ENCODE measurements at places on chromosomes 12 and 14.
A peak's percentile ranks its signal among the peaks of the same experiment; 100 is the strongest.

GRCh38 chr14:72709916-72710611, 183.8 kb downstream of the DPF3 start:
- no peak for DNase-seq

DNA sequence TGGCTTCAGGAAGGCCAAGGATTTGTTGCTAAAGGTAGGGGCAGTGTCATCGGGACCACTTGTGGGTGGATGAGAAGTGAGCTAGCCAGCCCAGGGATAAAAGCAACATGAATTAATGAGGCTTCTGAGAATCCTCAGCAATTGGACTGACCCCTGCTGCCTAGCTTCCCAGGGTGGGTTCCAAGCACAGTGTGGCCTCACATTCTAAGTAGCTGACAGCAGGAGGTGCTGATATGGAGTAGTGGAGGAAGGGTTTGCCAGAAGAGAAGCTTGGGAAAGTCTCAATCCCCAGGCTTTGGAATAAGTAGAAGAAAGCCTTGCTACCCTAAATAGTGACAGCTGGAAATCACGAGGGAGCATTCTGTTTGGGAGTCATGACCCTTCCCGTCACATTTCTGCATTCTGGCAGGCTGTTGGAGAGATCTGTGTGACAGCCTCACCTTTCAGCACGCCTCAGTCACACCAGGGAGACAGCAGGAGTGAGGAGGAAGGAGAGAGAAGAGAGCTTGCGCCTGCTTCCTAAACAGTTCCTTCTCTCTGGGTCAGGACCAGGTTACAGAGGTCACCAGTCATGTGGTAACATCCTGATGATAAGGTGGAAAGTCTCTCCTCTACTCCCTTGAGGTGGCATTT, 31.2 kb downstream of the DACT1 start:
- DNase-seq, result no peak

DNA sequence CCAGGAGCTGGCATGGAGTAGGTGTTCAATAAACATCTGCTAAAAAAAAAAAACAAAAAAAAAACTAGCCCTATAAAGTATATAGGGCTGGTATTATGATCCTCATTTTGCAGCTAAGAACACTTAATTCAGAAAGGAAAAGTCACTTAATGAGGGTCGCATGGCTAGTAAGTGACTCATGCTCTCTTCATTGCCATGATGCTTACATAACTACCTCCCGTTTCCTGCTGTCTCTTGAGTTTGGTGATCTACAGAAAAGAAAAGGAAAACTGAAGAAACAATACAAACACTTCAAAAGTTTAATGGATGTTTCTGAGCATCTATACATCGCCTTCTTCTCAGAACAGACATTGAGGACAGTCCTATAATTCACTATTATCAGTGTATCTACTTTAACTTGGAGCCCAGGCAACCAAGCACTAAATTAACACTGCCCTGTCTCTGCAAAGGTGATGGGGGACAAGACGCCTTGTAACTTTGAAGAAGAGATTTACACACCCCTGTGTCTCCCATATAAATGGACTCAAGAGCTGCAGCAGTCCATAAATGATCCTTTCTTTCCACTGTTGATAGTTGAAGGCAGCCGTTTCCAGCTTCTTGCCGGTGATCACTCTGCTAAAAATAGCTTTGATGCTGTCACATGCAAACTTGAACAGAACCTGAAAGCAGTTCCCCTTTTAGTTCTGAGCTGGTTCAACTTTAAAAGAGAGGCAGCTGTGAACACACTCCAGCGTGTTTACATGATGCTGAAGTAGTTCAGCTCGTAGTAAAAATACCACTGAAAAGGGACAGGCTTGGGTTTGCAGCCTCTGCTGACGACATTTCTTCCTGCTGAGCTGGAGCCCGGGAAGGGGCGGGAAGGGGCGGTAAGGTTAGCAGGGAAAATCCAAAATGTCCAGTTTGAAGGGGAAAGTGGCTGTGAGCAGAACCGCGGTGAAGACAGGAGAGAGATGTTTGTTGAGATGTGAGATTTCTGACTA, 113.3 kb downstream of the FOXN3 start:
- peak; percentile 88 for DNase-seq

DNA sequence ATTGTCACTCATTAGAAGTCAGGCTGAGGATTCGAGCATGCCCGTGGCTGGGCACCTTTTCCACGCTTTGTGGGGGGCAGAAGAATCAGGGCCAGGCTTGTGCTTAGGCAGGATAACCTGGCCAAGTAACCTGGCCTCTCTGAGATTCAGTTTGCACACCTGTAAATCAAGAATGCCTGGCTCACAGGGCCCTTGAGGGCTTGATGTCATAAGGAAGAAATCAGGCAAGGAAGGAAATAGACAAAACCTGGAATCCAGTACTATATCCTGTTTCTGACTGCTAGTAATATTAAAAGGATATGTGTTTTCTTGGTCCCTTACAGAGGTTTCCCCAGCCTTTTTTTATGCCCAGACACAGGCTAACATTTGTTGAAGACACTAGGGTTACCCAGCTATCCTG, 91.9 kb downstream of the SAMD4A start:
- no peak for DNase-seq

DNA sequence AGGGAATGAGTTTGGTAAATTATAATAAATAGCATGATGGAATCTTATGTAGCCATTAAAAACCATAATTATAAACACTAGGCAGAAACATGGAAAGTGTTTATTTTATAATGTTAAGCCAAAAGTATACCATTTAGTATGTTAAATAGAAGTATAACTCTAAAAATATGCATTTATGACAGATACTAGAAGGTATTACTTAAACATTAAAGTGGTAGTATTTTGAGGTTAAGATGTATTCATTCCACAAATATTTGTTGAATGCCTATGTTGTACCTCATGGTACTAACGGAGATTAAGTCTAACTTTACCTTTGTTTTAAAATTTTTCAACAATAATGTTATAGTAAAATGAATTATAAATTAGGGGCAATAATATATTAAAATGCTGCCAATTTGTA, 24.1 kb downstream of the TTC8 start:
- no peak for DNase-seq

DNA sequence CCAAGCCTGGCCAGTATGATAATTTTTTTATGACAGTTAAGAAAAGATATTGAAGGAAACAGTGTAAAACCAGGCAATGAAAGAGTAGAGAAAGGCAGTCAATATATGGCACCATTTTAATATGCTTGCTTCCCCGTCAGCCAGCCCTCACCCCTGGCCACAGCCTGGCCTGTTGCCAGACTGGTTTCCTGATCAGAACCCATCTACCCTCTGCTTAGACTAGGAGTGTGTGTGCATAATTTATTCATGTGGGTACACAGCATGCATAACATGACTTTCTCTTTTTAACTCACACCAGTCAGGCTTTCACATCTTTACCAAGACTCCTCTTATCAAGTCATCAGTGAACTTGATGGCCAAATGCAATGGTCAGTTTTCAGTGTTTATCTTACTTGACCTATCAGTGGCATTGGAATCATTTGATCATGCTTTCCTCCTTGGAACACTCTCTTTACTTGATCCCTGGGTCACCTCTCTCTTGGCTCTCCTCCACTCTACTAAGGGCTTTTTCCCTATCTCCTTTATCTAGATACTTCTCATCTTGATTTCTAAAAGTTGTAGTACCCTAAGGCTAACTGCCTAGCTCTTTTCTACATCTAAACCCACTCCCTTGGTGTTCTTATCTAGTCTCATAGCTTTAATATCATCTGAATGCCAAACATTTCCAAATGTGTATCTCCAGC, 10.0 kb upstream of the GPR19 start:
- DNase-seq, result no peak

GRCh38 chr12:110683888-110684287, 5.0 kb downstream of the HVCN1 start:
- DNase-seq, result no peak

DNA sequence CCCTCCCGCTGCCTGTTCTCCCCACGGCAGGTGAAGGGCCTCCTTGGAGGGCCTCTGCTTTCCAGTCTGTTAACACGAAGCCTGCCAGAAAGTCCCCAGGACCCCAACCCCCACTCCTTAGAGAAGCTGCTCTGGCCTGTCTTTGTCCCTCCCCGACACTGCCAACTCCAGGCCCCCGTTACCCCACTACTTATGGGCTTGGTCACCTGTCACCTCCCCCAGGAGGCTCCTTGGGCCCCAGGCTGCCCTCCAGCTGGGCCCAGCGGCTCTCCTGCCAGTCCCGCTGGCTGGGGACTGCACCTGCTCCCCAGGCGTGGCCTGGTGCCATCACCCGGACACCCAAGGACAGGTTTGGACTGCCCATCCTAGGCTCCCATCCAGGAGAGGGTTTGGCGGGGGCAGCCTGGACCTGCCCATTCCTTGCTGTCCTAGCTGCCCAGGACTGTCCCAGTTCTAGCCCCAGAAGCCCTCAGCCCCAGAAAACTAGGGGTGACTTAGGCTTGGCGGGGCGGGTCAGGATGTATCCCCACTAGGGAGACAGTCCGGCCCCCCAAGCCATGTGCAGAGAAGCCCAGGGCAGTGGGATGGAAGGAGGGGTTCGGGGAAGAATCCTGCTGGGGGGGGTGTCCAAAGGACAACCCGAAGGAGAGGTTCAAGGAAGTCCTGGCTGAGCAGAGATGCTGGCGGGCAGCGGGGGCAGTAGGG, 155.7 kb upstream of the C14orf180 start:
- DNase-seq, result peak; percentile 54

DNA sequence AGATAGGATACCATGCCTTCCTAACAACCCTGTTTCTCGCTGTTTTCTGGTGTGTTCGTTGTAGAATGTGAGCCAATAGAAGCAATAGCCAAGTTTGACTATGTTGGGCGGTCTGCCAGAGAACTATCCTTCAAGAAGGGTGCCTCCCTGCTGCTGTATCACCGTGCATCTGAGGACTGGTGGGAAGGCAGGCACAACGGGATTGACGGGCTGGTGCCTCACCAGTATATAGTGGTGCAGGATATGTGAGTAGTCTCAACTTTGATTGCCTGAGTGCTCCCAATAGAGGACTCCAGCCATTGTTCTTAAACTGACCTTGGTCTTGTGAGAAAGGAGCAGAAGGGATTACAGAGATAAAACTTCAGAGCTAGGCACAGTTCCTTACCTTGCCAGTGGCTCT, 96.2 kb downstream of the KICS2 start:
- no peak for DNase-seq

GRCh38 chr14:32696325-32697091, 242.2 kb upstream of the NPAS3 start:
- no peak for DNase-seq

GRCh38 chr14:67547224-67547780, 14.2 kb downstream of the PLEKHH1 start:
- DNase-seq, result no peak

- DNase-seq, result no peak
Observed at GRCh38 chr14:80809663-80810062, 131.9 kb downstream of the CEP128 start.

- no peak for DNase-seq
Observed at GRCh38 chr12:44225149-44225510, 389.2 kb downstream of the TMEM117 start.
